ENCODE measurements at places on chromosomes 6 and 20.

DNA sequence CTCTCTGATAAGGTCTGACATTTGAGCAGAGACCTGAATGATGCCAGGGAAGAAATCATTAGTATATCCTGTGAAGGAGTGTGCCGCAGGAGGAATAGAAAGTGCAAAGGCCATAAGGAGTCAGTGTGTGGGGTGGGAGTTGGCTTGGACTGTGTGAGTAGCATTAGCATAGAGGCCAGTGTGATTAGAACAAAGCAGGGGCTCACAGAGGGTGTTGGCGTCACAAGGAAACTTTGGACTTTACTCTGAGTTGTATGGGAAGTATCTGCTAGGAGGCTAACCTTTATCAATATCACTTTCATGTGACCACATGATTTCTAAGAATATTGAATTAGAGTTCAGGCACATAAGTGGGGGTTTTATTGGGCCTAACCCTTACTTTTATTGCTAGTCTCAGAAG, 12.1 kb downstream of the TMEM200A start:
- H3K36me3 ChIP-seq: no peaks in the 10 kb centered on the region
- no peaks in the 10 kb centered on the region for H3K27me3 ChIP-seq
- H3K4me1 ChIP-seq: no peaks in the 10 kb centered on the region

DNA sequence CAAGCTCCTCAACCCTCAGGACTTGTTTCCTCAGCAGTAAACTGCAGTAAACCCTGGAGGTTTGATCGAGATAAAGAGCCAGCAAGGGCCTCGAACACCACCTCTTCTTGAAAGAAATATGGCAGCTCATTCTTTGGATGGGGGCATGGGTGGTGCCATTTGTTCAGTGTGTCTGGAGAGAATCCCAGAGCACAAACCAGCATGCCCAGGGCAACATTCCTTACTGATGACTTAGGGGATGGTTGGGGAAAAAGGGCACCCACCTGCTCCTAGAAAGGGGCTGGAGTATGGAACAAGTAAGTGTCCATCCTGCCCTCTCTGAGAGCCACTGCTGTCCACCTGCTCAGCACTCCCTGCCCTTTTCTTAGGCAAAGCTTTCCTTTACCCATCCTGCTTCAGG, 31.3 kb upstream of the ZFAND3 start:
- H3K27ac ChIP-seq: no peak overlapping the region
- H3K36me3 ChIP-seq: no peaks in the 10 kb centered on the region
- peaks cover 23% of the 10 kb centered on the region for H3K27me3 ChIP-seq
- H3K4me3 ChIP-seq: no peak overlapping the region
- no peak for DNase-seq

- no peak overlapping the region for H3K27ac ChIP-seq
- H3K4me1 ChIP-seq: no peaks in the 10 kb centered on the region
- no peak for DNase-seq
Measured at GRCh38 chr6:156107624-156108101, 652.0 kb upstream of the NOX3 start.

GRCh38 chr6:15176816-15177370, 69.0 kb upstream of the JARID2 start:
- no peaks in the 10 kb centered on the region for H3K4me1 ChIP-seq
- DNase-seq: no peak
- H3K27me3 ChIP-seq: no peaks in the 10 kb centered on the region
- H3K36me3 ChIP-seq: no peaks in the 10 kb centered on the region
- no peak overlapping the region for H3K27ac ChIP-seq

- no peak overlapping the region for H3K27ac ChIP-seq
- peaks cover 72% of the 10 kb centered on the region for H3K27me3 ChIP-seq
- no peak for DNase-seq
- H3K36me3 ChIP-seq: no peaks in the 10 kb centered on the region
- H3K4me1 ChIP-seq: peaks cover 10% of the 10 kb centered on the region
Measured at GRCh38 chr6:33755070-33755869, 8.6 kb upstream of the IP6K3 start.

GRCh38 chr20:6490849-6491248, 276.6 kb upstream of the BMP2 start:
- H3K4me1 ChIP-seq: no peaks in the 10 kb centered on the region
- no peak for DNase-seq
- H3K36me3 ChIP-seq: no peaks in the 10 kb centered on the region
- H3K27me3 ChIP-seq: no peaks in the 10 kb centered on the region
- no peak overlapping the region for H3K27ac ChIP-seq

- H3K4me3 ChIP-seq: no peak overlapping the region
- no peak overlapping the region for H3K27ac ChIP-seq
- no peak for DNase-seq
- no peaks in the 10 kb centered on the region for H3K4me1 ChIP-seq
- H3K27me3 ChIP-seq: no peaks in the 10 kb centered on the region
- H3K36me3 ChIP-seq: no peaks in the 10 kb centered on the region
Measured at GRCh38 chr6:131765804-131766135, 42.0 kb upstream of the ENPP1 start.

- no peak overlapping the region for H3K4me3 ChIP-seq
- H3K27me3 ChIP-seq: no peaks in the 10 kb centered on the region
- H3K4me1 ChIP-seq: no peaks in the 10 kb centered on the region
- H3K27ac ChIP-seq: no peak overlapping the region
- peak; percentile 21 for DNase-seq
- H3K36me3 ChIP-seq: peaks cover 9% of the 10 kb centered on the region
Measured at GRCh38 chr20:5933802-5934436, 16.4 kb downstream of the TRMT6 start.

DNA sequence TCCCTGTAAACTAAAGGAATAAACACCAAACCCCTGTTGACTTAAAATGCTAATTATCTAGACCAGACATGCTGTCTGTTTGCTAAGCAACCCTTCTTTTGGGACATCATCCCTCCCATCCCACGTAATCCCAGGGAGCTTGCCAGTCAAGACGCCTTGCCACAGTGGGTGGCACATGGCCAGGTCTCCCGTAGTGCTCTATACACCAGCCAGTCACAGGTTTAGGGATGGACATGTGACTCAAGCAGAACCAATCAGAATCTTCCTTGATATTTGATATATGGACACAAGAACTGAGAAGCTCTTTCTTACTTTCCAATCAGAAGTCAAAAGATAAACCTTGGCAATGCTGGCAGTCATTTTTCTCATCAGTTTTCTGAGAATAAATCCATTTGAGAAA, 60.0 kb downstream of the CNKSR3 start:
- no peak for DNase-seq
- H3K27ac ChIP-seq: no peak overlapping the region
- H3K36me3 ChIP-seq: peaks cover 16% of the 10 kb centered on the region

- H3K36me3 ChIP-seq: peaks cover 97% of the 10 kb centered on the region
- no peaks in the 10 kb centered on the region for H3K4me1 ChIP-seq
- no peak overlapping the region for H3K27ac ChIP-seq
- no peak overlapping the region for H3K4me3 ChIP-seq
- no peak for DNase-seq
Measured at GRCh38 chr6:154815938-154816820, 83.0 kb downstream of the SCAF8 start.
